ENCODE measurements at places on chromosomes 12 and 14.
A peak's percentile ranks its signal among the peaks of the same experiment; 100 is the strongest.

- peak; percentile 61 for DNase-seq
Measured at GRCh38 chr14:37246427-37246829, 48.7 kb downstream of the MIPOL1 start.

GRCh38 chr12:113325916-113326315 is 9.0 kb downstream of the SLC8B1 start:
- DNase-seq, result no peak

- DNase-seq, result no peak
Measured at GRCh38 chr12:52432559-52433207, 1.5 kb downstream of the KRT75 start.

DNA sequence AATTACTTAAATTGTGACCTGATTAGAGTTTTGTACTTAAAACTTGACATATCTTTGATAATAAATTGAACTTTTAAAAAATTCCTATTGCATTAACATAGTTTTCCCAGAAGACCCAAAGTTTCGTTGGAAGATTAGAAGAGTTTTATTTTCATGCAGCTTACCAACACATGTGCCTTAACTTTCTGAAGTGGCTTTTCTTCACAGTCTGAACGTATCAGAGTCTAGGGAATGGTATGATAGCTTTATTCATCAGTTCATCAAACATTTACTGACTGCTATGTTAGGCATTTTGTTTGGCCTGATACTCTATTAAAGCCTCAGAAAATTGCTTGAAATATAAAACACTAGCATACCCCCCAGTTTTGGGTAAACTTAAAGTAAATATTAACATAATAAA is 65.2 kb downstream of the MARK3 start:
- no peak for DNase-seq

DNA sequence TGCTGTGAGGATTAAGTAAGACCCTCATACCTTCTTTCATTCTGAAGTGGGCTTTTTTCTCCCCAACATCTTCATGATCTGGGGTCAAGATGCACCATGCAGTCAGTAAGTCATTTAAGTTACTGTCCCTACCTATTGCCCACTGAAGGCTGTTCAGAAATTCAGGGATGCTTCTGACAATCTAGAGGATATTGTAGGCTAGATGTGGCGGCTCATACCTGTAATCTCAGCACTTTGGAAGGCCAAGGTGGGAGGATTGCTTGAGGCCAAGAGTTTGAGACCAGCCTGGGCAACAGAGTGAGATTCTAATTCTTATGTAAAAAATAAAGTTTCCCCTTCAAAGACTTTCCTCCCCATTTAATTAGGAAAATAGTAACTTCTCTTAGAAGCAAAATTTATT is 28.7 kb downstream of the PHETA1 start:
- DNase-seq, result no peak

DNA sequence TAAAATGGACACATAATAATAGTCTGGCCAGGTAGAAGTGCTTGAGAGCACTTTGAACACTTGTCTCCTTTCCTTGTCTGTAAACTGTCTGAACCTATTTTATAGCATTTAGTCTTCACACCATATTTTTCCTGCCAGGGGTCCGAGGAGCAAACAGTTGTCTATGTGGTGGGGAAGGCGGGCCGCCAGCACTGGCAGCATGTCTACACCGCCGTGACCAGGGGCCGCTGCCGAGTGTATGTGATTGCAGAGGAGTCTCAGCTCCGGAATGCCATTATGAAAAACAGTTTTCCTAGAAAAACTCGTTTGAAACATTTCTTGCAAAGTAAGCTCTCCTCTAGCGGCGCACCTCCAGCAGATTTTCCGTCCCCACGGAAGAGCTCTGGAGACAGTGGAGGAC is 28.7 kb downstream of the HELB start:
- no peak for DNase-seq

GRCh38 chr14:67373347-67373746 is 13.2 kb downstream of the EIF2S1 start:
- DNase-seq, result no peak

GRCh38 chr12:25102402-25102801 is 92.6 kb downstream of the DNAI7 start:
- no peak for DNase-seq

GRCh38 chr14:55706365-55706684 is 126.3 kb downstream of the KTN1 start:
- no peak for DNase-seq

DNA sequence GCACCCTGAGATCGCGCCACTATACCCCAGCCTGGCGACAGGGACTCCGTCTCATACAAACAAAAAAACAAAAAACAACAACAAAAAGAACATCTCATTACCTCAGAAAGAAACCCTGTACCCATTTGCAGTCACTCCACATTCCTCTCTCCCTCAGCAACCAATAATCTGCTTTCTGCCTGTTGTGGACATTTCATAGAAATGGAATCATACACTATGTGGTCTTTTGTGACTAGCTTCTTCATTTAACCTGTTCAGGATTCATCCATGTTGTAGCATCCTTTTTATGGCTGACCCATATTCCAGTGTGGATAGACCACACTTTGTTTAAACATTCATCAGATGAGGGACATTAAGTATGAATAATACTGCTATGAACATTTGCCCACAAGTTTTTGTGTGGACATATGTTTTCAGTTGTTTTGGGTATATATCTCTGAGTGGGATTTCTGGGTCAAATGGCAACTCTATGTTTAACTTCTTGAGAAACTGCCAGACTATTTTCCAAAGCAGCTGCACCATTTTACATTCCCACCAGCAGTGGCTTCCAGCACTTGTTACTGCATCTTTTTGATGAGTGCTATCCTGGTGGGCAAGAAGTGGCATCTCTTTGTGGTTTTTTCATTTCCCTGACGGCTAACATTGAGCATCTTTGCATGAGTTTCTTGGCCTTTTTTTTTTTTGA is 5.9 kb upstream of the RCOR1 start:
- DNase-seq, result no peak

DNA sequence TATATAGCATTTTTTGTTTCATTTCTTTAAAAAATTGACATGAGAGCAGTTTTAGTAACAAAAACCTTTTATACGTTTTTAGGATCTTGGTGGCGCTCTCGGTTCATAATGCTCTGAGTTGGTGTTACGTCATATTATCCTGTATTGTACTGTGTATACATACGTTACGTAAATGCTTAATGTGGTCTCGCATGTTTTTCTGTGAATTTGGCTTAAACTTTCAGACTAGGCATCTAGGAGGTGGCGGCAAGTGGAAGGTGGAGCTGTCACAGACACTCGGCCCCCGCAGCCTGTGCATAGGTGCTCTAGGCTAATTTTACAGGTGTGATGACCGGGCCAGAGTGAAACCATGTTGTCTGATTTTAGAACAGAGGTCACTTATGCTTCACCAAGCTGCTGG is 60.0 kb downstream of the PPP2R5C start:
- no peak for DNase-seq

- DNase-seq, result peak; percentile 63
Measured at GRCh38 chr14:52911904-52912303, 38.9 kb downstream of the FERMT2 start.
